A549 treated with DMSO at 1 μM for 4 hours (cell line): ENCODE measurements at places on chromosomes 3 and 15. TPM values are rescaled to one million over a fixed set of nuclear protein-coding genes. Genes with fewer than 3 reads are reported as not detected.

SLC15A2 gene
- total RNA-seq: 0.06 to 0.43 TPM (median 0.14 TPM) in 5 replicates

GOLGA8H gene
- total RNA-seq: 1.9 to 2.9 TPM (median 2.6 TPM) in 5 replicates

TM6SF1 gene
- 0.07 to 0.17 TPM (median 0.13 TPM) in 4 of 5 replicates, not detected in the other for total RNA-seq

FOXL2 gene
- total RNA-seq: 3.4 to 4.9 TPM (median 4.6 TPM) in 5 replicates

OTOL1 gene
- total RNA-seq: not detected in 5 replicates

NPAP1 gene
- total RNA-seq: not detected in 5 replicates

CSPG5 gene
- 0.77 to 1.3 TPM (median 1.0 TPM) in 5 replicates for total RNA-seq

BCHE gene
- total RNA-seq: 1.1 to 1.2 TPM (median 1.1 TPM) in 5 replicates

KLHDC8B gene
- 4.0 to 5.3 TPM (median 5.0 TPM) in 5 replicates for total RNA-seq

TRPM1 gene
- not detected in 5 replicates for total RNA-seq

CYP19A1 gene
- 0.06 to 0.25 TPM (median 0.10 TPM) in 4 of 5 replicates, not detected in the other for total RNA-seq

ITIH1 gene
- not detected in 5 replicates for total RNA-seq

ZFAND6 gene
- total RNA-seq: 108 to 130 TPM (median 122 TPM) in 5 replicates

TM4SF4 gene
- total RNA-seq: 28.1 to 57.9 TPM (median 35.5 TPM) in 5 replicates

COLQ gene
- total RNA-seq: 0.15 to 0.63 TPM (median 0.42 TPM) in 5 replicates

ILDR1 gene
- total RNA-seq: not detected in 5 replicates
